ENCODE measurements at places on chromosomes 12 and 14. TPM values are rescaled to one million over a fixed set of nuclear protein-coding genes. Genes with fewer than 3 reads are reported as not detected.

The SRGAP1 gene
- 5.8 TPM for total RNA-seq

The IFNG-AS1 gene
- not detected for total RNA-seq

The RD3L gene
- total RNA-seq, result not detected

The POTEG gene
- not detected for total RNA-seq

The CYP46A1 gene
- total RNA-seq, result not detected

The KRT85 gene
- not detected for total RNA-seq

The MYO1H gene
- 1.0 TPM for total RNA-seq

The PKP2 gene
- 13.7 TPM for total RNA-seq

The PIP4K2C gene
- total RNA-seq, result 35.8 TPM

The MFAP5 gene
- total RNA-seq, result 3.3 TPM

The ARHGEF25 gene
- total RNA-seq, result 1.5 TPM

The RNF31 gene
- 39.7 TPM for total RNA-seq

The KRT72 gene
- total RNA-seq, result not detected

The NKX2-1 gene
- total RNA-seq, result not detected

The TOMM20L gene
- total RNA-seq, result not detected

The SLC39A2 gene
- 15.7 TPM for total RNA-seq

The KRT8 gene
- total RNA-seq, result 40.1 TPM

The YARS2 gene
- 13.5 TPM for total RNA-seq

The SMAGP gene
- total RNA-seq, result 96.2 TPM

The SELPLG gene
- total RNA-seq, result 0.76 TPM

The RIPK3 gene
- total RNA-seq, result 10.5 TPM

The BBOF1 gene
- total RNA-seq, result 2.5 TPM

The KCNA5 gene
- total RNA-seq, result not detected

The GPR162 gene
- total RNA-seq, result 0.76 TPM

The ACOT4 gene
- total RNA-seq, result 1.0 TPM

The TAS2R10 gene
- total RNA-seq, result 0.16 TPM

The CLEC7A gene
- 22.3 TPM for total RNA-seq

The C12orf54 gene
- total RNA-seq, result 8.5 TPM

The E2F7 gene
- total RNA-seq, result 4.0 TPM

The SYNDIG1L gene
- not detected for total RNA-seq

The DBX2 gene
- not detected for total RNA-seq

The INSM2 gene
- total RNA-seq, result not detected

The TRHDE gene
- total RNA-seq, result 0.08 TPM

The SDR9C7 gene
- total RNA-seq, result 26.0 TPM

The TCL1B gene
- total RNA-seq, result not detected

The GPR84 gene
- 0.16 TPM for total RNA-seq

The PRH2 gene
- not detected for total RNA-seq

The SLC38A6 gene
- 3.4 TPM for total RNA-seq

The OLR1 gene
- total RNA-seq, result 0.24 TPM

The NEDD1 gene
- 11.2 TPM for total RNA-seq

The BEST3 gene
- total RNA-seq, result not detected

The ITGB7 gene
- 7.0 TPM for total RNA-seq

The CDK17 gene
- total RNA-seq, result 16.7 TPM

The JAG2 gene
- 18.9 TPM for total RNA-seq

All from esophagus mucosa (tissue), 1 donor.